ENCODE measurements at places on chromosomes 3 and 15.

GRCh38 chr15:39501366-39502081, 79.4 kb upstream of the THBS1 start:
- no peak for DNase-seq

- no peak for DNase-seq
These were observed 87.1 kb downstream of the SCN11A start for GRCh38 chr3:38964646-38965045.

DNA sequence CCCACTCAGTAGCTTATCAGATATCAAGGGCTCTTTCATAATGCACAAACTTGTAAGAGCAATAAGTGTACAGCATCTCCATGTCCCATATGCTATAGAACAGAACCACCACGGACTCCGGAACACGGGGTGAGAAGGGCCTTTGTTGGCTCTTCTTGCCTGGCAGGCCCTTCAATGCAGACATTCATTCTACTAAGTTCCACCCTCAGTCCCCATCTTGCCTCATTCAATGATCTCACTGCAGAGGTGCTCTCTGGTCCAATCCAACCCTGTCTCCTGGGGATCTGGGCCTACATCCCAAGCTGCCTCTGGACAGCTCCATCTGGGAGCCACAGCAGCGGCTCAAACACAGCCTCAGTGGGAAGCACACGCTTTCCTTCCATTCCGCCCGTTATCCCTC, 16.8 kb downstream of the HACD2 start:
- DNase-seq: no peak

GRCh38 chr3:84683493-84683892, 275.3 kb upstream of the CADM2 start:
- DNase-seq: no peak

GRCh38 chr3:73616056-73616455, 8.7 kb downstream of the PDZRN3 start:
- no peak for DNase-seq
